Liver (tissue), 10 donors: ENCODE measurements at places on chromosomes 7 and 10.

DNA sequence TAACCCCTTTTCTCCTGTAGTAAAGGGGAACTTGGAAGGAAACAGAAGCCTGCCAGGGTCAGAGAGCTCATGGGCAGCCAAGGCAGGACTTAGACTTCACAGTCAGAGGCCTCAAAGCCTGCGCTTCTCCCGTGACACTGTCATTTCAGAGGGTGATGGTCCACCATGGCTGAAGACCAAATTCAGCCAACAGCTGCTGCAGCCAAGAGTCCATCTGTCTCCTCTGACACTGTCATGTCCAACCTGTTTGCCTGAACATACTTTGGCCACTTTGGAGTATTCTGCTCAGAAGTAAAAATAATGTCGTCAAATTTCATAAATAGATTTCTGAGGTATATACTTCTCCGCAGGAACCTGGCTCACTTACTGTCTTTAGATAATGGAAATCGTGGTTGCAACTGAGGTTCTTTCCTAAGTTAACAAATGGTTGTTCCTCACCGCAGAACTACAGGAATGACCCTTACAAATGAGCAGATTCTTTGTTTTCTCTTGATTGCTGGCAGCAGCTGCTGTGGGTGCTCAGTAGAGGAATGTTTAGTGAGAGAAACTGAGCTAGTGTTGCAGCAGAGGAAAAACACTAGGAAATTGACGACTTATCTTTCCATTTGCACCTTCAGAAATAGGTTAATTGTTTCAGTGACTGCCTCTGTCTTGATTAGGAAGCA, 626.5 kb downstream of the SDK1 start:
- no peak for DNase-seq

GRCh38 chr10:80501381-80501912, 36.3 kb upstream of the SH2D4B start:
- no peak for DNase-seq

DNA sequence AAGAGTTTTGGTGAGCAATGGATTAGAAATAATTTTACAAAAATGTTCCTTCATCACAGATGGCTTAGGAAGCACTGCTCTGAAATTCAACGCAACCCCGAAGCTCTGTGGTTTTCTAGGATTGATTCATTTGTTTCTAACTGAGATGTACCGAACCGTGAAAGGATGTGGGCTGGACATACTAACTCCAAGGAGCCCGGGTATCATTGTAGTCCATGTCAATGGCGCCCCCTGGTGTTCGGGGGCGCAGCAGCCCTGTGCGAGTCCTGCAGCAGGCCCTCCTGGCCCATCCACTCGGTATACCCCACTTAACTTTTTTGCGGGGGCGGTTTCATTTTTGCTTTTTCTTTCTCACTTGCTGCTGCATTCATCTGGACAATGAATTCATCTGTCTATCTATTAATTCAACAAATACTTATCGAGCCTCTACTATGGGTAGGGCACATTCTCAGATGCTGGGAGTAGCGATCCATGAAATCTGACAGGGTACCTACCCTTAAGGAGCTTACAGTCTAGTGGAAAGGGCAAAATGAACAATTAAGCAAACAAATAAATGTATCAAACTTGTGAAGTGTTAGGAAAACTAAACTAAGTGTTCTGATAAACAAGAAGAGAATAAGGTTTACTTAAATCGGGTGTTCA, 25.2 kb upstream of the ITPRID1 start:
- peak; percentile 51 for DNase-seq

GRCh38 chr7:148611692-148612091, 21.1 kb downstream of the C7orf33 start:
- no peak for DNase-seq

DNA sequence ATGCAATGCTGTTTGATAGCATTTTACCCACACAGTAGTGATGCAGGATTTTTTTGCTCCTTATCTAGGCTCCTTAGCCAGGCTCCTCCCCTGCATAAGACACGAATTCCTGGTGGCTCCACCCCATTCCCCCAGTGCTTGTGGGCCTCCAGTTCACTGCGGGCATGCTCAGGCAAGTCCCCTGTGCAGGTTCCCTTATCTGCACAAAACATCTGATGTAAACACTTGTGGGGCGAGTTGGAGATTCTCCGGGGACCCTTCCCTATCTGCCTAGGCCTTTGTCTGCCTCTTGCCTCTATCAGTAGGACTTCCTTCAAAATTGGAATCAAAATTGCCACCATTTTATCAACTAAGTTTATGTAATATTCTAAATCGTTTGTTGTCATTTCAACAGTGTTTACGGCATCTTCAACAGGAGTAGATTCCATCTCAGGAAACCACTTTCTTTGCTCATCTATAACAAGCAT, 5.4 kb upstream of the STK17A start:
- peak; percentile 65 for DNase-seq

DNA sequence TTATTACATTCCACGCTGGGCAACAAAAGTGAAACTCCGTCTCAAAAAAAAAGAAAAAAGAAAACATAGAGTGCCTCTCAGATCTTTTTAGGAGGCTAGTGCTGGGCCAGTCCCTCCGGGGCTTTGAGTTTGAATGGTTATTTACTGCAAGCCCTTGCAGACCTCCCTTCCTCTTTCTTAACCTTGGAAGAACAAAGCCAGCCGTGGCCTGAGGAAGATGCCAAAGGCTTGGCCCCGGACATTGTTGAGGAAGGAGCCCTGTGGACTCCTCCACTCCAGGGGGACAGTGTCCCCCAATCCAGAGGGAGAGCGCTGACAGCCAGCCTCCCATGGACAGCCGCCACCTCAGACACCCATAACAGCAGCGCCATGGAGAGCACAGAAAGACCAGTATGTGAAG, 5.0 kb downstream of the TSPAN33 start:
- DNase-seq: no peak

DNA sequence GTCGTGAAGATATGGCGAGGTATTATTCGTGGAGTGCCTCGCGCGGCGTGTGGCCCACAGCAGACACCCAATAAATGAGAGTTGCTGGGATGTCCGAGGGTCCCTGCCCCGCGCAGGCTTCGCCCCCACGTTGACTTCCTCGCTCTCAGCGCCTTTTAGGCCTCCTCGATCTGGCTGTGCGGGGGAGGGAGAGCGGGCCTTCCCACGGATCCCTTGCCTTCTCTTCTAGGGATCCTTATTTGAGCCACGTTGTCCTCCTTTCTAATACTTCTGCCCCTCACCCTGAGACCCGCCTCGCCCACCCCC, 660 bp downstream of the VCL start:
- DNase-seq: peak; percentile 35

GRCh38 chr7:119996634-119997033, 276.3 kb upstream of the KCND2 start:
- no peak for DNase-seq

DNA sequence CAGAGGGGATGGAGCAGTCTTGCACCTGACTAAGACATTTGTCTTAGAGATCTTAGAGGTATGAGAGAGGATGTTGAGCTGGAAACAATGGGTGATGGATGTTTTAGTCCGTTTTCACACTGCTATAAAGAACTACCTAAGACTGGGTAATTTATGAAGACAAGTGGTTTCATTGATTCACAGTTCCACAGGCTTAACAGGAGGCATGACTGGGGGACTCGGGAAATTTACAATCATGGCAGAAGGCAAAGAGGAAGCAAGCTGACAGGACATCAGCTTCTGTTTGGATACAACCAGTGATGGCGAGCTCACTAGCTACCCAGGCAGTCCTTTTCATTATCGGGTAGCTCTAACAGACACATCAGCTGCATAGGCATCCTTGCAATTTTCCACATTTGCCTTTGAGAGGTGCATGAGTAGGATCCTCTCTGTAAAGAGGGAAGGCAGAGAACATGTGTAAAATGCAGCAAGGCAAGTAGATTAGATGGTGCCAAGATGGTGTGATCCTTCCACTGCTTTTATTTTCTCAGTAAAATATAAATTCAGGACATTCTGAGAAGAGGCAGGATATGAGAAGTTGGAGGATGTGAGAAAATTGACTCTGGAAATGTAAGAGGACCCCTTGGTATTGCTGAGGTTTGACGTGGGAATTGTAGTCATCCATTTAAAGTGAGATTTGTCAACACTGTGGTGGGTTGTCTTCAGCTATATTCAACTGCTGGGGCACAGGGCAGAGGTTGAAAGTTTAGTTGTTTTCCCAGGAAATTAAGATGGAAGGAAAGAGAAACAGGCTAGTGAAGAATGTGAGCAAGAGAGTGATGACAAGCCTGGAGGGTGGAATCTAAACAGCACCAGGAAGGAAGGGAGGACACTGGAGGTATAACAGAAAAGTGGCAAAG, 1140.0 kb upstream of the AUTS2 start:
- no peak for DNase-seq

GRCh38 chr7:159051916-159052315, 92.8 kb downstream of the VIPR2 start:
- no peak for DNase-seq

GRCh38 chr7:61111-61510, 131.3 kb upstream of the FAM20C start:
- no peak for DNase-seq

- DNase-seq: no peak
Observed at GRCh38 chr10:9634466-9634865, 1383.2 kb upstream of the CELF2 start.

DNA sequence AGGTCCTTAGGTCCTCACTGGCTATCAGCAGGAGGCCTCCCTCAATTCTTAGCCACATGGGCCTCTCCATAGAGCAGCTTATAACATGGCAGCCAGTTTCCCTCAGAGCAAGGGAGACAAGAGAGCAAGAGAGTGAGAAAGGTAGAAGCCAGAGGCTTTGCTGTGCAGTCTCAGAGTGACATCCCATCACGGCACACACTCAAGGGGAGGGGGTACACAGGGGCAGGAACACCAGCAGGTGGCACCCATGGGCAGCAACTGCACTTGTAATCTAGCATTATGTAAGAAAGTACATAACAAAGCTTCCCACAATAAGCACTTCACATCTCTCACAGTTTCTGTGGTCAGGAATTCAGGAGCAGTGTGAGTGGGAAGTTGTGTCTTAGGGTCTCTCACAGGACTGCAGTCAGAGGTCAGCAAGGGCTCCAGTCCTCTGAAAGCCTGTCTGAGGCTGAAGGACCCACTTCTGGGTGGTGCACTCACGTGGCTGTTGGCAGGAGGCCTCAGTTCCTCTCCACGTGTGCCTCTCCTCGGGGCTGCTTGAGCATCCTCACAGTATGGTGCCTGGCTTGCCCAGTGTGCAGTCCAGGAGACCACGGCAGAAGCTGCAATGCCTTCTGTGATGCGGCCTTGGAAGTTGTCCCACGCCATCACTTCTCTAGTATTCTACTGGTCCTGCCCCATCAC, 159.4 kb downstream of the OAT start:
- no peak for DNase-seq

GRCh38 chr7:129862682-129863081, 90.1 kb downstream of the UBE2H start:
- no peak for DNase-seq

- DNase-seq: no peak
Observed at GRCh38 chr7:232410-233248, 40.3 kb downstream of the FAM20C start.

- no peak for DNase-seq
Observed at GRCh38 chr7:24464861-24465260, 108.4 kb upstream of the PALS2 start.

DNA sequence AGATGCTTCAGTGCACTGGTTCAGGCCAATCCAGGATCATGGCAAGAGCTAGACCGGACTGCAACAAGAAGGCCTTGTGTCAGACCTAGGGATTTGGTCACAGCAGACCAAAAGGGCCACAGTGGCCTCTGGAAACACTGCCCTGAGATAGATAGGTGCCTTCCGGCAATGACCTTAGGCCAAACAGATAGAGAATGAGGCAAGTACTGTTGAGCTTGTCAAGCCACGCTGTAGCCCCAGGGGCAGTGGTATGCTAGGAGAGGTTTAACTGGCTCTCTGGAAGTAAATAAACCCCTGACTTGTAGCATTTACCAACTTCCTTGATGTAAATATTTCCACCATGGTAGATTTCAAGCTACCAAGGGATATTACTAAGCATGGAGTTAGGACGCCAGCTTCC, 197.5 kb downstream of the GRID1 start:
- no peak for DNase-seq

DNA sequence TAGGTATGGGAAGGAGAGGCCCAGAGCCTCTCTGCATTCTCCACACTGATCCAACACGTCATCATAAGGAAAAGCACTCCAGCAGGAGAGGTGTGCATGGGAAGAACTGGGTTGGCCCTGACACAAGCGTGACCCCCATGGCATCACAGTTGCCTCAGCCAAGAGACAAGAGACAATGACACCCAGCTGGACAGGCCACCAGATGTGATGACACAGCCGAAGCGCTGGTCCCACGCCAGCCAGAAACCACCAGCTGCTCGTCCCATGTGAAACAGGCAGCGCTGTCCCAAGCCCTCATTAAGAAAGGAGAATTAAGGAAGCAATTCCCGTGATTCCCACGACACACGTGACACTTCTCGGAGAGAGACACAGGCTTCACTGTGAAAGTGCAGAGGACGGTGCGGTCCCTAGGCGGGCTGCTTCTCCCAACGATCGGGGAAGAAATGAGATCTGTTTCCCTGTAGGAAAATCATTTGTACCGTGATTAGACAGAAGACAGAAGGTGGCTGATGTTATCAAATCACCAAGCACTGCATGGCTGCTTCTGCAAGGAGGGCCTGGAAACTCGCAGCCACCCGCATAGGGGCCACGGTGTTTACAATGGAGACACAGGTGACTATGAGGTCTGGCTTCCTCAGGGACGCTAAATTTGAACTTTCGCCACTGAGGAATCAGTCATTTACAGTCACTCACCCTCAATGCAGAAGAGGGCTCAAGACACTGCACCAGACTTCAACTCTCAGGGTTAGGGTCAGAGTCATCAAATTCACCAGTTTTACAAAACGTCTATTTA, 74.5 kb downstream of the DIP2C start:
- no peak for DNase-seq

- DNase-seq: no peak
Observed at GRCh38 chr10:46288601-46289206, 1.9 kb downstream of the ANTXRL start.

DNA sequence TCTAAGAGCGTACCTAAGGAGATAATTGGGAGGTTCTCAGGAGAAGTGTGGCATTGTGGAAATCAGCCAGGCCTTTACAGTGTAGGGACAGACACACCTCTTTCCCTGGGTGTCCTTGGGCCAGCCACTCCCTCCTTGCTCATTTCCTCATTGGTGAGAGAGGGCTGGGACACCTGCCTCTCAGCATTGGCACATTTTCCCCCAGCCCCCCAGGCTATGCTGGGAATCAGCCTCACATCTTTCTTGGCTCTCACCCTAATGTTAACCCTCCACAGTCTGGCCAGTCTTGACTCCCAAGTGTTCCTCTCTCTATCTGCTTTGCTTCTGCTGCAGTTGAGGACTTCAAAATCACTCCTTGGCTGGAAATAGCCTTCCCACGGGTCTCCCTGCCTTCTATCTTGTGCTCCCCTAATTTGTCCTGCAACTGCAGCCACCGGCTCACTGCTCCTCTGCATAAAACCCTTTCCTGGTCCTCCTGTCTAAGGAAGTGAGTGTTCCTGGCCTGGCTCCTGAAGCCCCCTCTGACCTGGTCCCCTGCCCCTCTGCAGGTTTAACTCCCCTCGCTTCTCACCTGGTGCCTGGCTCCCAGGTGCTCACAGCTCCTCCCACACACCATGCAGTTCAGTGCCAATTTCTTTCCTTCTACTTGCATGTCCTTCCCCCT, 15.8 kb downstream of the TBXAS1 start:
- DNase-seq: no peak

- DNase-seq: no peak
Observed at GRCh38 chr7:19111474-19112273, 5.8 kb downstream of the TWIST1 start.
